ENCODE measurements at places on chromosomes 12 and 14. TPM values are rescaled to one million over a fixed set of nuclear protein-coding genes. Genes with fewer than 3 reads are reported as not detected.

The KCNH3 gene
- 0.59 TPM for total RNA-seq

The TAS2R14 gene
- 2.5 TPM for total RNA-seq

The FOXA1 gene
- 4.8 TPM for total RNA-seq

DNA sequence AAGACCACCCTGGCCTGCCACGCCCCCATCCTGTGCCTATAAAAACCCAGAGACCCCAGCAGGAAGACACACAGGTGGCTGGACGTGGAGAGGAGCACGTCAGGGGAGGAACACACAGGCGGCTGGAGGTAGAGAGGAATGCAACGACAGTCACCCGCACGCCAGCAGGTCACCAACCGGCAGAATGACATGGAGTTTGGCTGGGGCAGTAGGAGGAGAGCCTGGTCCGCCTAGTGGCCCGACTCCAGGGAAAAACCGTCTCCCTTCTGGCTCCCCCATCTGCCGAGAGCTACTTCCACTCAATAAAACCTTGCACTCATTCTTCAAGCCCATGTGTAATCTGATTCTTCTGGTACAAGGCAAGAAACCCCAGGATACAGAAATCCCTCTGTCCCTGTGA is 62.7 kb upstream of the KCNH3 start:
- DNase-seq, result no peak

- DNase-seq, result no peak
Measured at GRCh38 chr12:88185988-88186387, 43.9 kb downstream of the TMTC3 start.

GRCh38 chr12:131025939-131026702 is 72.4 kb downstream of the ADGRD1 start:
- no peak for DNase-seq

DNA sequence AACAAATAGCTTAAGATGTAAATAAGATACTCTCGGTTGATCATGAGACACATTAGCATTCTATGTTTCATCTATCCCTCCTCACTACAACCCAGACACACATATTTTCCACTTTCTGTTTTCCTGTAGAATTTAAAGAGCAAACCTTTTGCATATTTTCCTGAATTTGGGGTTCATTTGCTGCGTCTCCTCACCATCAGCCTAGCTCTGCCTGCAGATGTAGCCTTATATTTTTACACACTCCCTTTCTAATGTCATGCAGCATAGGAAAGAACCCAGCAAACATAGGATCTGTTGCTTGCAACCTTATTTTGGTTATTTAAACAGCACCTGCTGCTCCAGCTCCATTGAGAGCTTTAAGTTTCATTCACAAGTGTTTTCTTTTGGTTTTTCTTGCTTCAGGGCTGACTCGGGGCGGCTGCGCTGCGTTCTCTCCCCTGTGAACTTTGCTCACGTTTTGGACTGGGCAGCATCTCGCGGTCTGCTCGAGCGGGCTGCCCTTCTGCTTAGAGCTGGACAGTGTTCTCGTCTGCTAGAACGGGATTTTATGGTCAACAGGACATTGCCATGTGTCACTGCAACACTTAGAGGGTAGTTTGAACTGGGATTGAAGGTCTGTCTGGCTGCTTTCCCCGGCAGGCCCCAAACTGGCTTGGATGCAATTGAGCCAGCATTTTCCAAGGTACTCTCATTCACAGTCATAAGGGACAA is 57.8 kb upstream of the VRK1 start:
- DNase-seq, result no peak
